ENCODE measurements at places on chromosomes 11 and 22.

DNA sequence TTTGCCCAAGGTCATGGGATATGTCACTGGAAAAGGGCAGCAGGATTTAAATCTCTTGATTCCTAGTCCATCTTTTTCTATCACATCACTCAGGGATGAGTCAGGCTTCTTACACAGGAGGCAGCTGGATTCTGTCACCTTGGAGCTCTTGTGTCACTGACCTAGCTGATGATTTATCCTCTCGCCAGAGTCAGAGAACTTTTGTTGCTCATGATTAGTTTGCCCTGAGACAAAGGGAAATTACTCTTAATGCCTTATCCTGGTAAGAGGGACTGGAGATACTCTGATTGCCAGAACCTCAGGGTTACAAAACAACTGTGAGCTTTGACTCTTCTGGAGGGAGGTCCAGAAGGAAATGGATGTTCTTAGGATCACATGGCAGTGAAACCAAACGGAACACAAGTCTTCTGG, 10.1 kb downstream of the COA4 start:
- peak; percentile 93 for DNase-seq
- H3K27ac ChIP-seq: peak overlapping the region; percentile 78
- H3K4me3 ChIP-seq: no peak overlapping the region

DNA sequence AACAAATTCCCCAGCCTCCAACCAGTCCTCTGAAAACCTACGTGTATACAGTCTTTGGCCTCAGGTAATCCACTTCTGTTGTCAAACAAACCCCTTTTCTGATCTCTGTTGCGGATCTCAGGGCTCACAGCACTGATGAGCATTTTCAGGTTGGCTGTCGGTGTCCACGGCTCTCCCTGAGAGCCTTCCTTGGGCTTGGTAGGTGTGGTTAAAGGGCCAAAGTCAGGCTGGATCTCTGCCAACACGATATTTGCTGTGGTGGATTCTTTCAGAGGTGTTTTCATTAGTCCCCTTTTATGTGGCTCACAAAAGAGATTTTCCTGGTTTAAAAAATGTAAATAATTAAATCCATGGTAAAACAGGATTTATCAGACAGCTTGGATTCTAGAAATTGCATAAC, 2.9 kb downstream of the E2F8 start:
- peaks cover 2% of the 10 kb centered on the region for H3K4me1 ChIP-seq
- H3K27me3 ChIP-seq: peaks cover 12% of the 10 kb centered on the region
- H3K4me3 ChIP-seq: no peak overlapping the region
- no peaks in the 10 kb centered on the region for H3K36me3 ChIP-seq
- no peak overlapping the region for H3K27ac ChIP-seq

GRCh38 chr22:38239101-38239761, 33.6 kb downstream of the TMEM184B start:
- peaks cover 38% of the 10 kb centered on the region for H3K4me1 ChIP-seq
- H3K4me3 ChIP-seq: no peak overlapping the region
- DNase-seq: peak; percentile 98
- peak overlapping the region; percentile 94 for H3K27ac ChIP-seq
- peaks cover 34% of the 10 kb centered on the region for H3K36me3 ChIP-seq
- no peaks in the 10 kb centered on the region for H3K27me3 ChIP-seq

- H3K27me3 ChIP-seq: no peaks in the 10 kb centered on the region
- no peaks in the 10 kb centered on the region for H3K36me3 ChIP-seq
- no peak overlapping the region for H3K27ac ChIP-seq
Observed at GRCh38 chr11:115390441-115390840, 113.8 kb downstream of the CADM1 start.

DNA sequence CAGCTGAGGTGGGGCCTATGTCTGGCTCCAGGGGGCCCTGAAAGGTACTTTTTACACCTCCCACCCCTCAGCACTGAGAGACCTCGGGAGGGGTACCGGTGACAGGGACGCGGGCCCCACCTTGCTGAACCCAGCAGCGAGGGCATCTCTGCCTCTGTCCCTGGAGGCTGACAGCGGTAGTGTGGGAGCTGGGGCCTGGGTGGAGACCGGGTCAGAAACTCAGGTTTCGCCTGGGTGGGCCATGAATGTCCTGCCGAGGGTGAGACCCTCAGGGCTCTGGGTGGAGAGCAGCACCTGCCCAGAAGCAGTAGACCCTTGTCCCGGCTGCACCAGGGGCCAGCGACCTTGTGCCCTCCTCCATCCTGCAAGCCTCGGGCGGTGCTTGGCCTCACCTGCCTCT, 22.2 kb downstream of the PTDSS2 start:
- no peaks in the 10 kb centered on the region for H3K27me3 ChIP-seq
- no peak overlapping the region for H3K27ac ChIP-seq
- peaks cover 5% of the 10 kb centered on the region for H3K36me3 ChIP-seq

- H3K36me3 ChIP-seq: no peaks in the 10 kb centered on the region
- no peak for DNase-seq
- no peaks in the 10 kb centered on the region for H3K27me3 ChIP-seq
- no peak overlapping the region for H3K27ac ChIP-seq
Observed at GRCh38 chr11:129770993-129771392, 44.7 kb upstream of the TMEM45B start.

- H3K4me3 ChIP-seq: no peak overlapping the region
- H3K27ac ChIP-seq: no peak overlapping the region
- peaks cover 1% of the 10 kb centered on the region for H3K4me1 ChIP-seq
- DNase-seq: no peak
Observed at GRCh38 chr22:49977578-49977977, 17.0 kb downstream of the PIM3 start.

- DNase-seq: no peak
- no peaks in the 10 kb centered on the region for H3K36me3 ChIP-seq
- H3K4me1 ChIP-seq: no peaks in the 10 kb centered on the region
- no peak overlapping the region for H3K27ac ChIP-seq
- H3K4me3 ChIP-seq: no peak overlapping the region
Observed at GRCh38 chr22:22802339-22802970, 85.2 kb upstream of the IGLL5 start.

GRCh38 chr11:73223998-73224730, 6.1 kb downstream of the P2RY2 start:
- peaks cover 71% of the 10 kb centered on the region for H3K27me3 ChIP-seq
- H3K27ac ChIP-seq: no peak overlapping the region
- H3K36me3 ChIP-seq: no peaks in the 10 kb centered on the region
- no peak for DNase-seq

GRCh38 chr11:65274735-65275682, 13.2 kb downstream of the POLA2 start:
- H3K27ac ChIP-seq: peak overlapping the region; percentile 36
- peaks cover 6% of the 10 kb centered on the region for H3K36me3 ChIP-seq
- peak; percentile 99 for DNase-seq
- no peaks in the 10 kb centered on the region for H3K27me3 ChIP-seq
- peak overlapping the region; percentile 1 for H3K4me3 ChIP-seq

DNA sequence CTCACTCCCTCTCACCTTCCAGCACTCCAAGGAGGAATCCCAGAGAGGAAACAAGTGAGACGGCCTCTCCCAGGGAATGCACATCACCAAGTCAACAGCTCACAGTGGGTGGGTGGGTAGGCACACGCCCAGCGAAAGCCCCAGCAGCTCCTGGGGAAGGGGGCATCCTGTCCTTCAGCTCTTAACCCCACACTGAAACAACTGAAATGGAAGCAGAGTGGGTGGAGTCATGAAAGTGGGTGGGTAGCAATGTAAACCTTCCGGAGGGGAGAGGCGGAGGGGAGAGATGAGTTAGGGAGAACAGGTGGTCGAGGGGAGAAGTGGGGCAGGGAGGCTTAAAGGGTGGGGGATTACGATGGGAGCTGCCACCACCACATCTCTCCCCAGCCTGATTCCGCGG, 5.4 kb downstream of the MCHR1 start:
- no peak for DNase-seq
- H3K4me1 ChIP-seq: peaks cover 7% of the 10 kb centered on the region
- no peak overlapping the region for H3K4me3 ChIP-seq

DNA sequence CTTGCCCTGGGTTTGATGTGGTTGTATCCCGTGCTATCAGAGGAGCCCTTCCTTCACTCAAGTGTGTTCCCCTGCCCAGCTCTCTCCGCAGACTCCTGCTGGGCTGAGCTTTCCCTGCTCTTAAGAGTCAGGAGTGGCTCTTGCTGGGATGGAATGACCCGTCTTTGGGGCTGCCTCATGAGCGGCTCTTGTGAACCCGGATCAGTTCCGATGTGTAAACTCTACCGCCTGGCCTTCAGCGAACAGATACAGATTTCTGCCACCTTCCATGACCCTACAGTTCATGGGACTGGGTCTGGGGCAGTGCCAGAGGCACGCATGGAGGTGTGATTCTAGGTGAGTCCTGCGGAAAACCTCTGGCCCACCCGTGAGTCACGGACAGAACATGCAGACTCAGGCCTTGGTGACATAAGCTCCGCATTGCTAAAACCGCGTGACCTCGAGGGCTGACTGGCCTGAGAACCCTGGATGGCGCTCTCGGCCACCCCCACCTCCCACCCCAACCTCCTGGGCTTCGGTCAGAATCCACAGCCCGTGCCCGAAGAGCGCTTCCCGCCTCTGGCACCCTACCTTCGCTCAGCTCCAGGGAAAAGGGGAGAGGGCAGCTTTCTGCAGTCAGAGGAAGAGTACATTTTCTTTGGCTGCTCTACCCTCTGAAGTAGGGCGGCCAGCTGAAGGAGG, 1.3 kb upstream of the ZBTB16 start:
- peaks cover 1% of the 10 kb centered on the region for H3K4me1 ChIP-seq
- H3K27me3 ChIP-seq: peaks cover 63% of the 10 kb centered on the region
- no peak for DNase-seq
- H3K27ac ChIP-seq: no peak overlapping the region
- H3K4me3 ChIP-seq: no peak overlapping the region
- no peaks in the 10 kb centered on the region for H3K36me3 ChIP-seq

DNA sequence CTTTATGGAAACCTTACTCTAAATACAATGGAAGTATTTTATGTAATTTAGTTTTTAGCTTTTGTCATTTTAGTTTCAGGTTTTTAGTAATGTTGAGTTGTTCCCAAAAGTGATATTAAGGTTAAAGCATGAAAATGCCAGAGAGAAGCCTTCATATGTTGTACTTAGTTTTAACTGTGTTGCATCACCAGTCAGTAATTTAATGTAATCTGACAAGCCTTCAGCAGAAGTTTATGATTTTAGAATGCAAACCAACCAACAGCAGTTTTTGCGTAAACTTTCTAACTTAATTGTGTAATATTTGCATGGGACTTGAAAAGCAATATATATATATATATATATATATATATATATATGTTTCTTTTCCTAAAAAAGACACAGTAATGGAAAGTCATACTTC, 110.6 kb downstream of the MSANTD4 start:
- H3K4me1 ChIP-seq: peaks cover 2% of the 10 kb centered on the region
- peak; percentile 35 for DNase-seq
- no peak overlapping the region for H3K4me3 ChIP-seq
- H3K27me3 ChIP-seq: no peaks in the 10 kb centered on the region

DNA sequence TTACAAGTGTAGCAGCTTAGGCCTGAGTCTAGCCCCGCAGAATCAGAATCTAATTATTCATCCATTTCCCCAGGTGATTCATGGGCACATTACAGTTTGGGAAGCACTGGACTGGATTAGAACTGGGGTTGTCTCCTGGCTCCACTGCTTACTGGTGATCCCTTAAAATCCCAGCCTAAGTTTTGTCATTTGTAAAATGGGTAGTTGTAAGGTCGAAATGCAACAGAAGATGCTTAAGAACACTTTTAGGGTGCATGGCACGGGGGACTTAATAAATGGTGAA, 1.3 kb downstream of the STX3 start:
- DNase-seq: no peak
- H3K27ac ChIP-seq: no peak overlapping the region
- no peaks in the 10 kb centered on the region for H3K27me3 ChIP-seq
- peaks cover 5% of the 10 kb centered on the region for H3K4me1 ChIP-seq

DNA sequence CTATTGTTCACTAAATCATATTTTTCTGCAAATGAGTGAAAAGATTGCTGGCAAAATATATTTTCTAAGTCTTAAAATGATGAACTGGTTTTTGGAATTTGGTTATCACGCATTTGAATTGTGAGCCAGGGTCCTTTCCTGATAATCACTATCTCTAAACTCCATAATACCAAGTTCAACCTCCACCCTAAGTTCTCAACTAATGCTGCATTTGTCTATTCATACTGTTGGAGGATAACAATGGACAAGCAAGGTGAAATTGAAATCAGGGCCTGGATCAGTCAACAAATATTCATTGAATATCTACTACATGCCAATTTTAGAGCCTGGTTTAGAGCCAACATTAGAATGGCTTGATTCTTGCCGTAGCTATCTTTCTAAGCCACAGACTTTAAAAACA, 4.7 kb upstream of the PCF11 start:
- peaks cover 4% of the 10 kb centered on the region for H3K27me3 ChIP-seq
- H3K4me3 ChIP-seq: no peak overlapping the region
- no peak overlapping the region for H3K27ac ChIP-seq
- no peak for DNase-seq
- no peaks in the 10 kb centered on the region for H3K4me1 ChIP-seq

DNA sequence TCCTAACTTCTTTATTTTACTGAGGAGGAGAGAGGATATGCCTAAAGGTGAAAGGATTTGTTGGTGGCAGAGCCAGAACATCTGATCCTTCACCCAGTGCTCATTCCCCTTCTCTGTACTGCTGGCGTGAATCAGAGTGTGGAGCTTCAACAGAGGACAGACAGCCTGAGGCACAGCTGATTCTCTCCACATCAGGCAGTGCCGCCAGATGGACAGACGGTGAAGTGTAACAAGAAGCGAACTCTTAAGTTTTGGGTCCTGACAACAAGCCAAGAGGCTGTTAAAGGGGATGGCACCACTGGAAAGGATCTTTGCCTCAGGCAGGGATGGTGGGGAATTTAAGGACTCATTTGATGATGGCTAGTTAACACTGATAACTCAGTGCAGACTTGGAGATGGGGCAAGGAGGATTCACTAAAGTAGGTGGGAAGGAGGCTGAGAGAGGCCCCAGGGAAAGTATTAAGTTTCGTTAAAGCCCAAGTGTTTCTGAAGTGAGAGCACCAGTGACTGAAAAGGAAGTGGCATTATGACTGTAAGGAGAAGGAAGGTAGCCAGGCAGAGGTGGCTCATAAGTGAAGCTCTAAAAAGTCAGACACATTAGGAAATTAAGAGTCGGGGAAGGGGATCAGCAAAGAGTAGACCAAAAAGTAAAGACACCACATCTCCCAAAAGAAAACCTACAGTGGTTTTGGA, 81.3 kb downstream of the CLPB start:
- H3K27me3 ChIP-seq: no peaks in the 10 kb centered on the region
- H3K36me3 ChIP-seq: peaks cover 3% of the 10 kb centered on the region
- H3K27ac ChIP-seq: no peak overlapping the region

DNA sequence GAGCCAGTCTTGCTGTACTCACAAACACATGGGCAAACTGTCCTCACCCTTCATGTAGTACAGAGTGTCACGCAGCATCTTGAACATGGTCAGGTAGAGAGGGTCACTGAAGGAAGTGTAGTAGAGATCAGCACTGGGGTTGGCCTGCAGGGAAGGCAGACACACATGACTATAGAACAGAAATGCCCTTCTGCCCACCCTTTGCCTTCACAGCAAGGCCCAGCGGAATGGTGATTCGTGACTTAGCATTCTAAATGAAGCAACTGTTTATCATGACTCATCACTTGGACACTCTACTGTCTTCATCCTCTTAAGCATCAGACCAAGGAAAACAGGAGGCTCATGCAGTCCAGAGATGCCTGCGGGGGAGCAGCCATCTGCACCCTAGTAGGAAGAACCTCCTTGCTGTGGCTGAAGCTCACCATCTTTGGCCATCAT, 33.4 kb downstream of the SERPIND1 start:
- no peak overlapping the region for H3K4me3 ChIP-seq
- H3K27ac ChIP-seq: peak overlapping the region; percentile 95
- peaks cover 42% of the 10 kb centered on the region for H3K36me3 ChIP-seq
- DNase-seq: peak; percentile 98
- no peaks in the 10 kb centered on the region for H3K27me3 ChIP-seq
- peaks cover 7% of the 10 kb centered on the region for H3K4me1 ChIP-seq

- peaks cover 14% of the 10 kb centered on the region for H3K4me1 ChIP-seq
- H3K4me3 ChIP-seq: no peak overlapping the region
- peak overlapping the region; percentile 4 for H3K27ac ChIP-seq
- DNase-seq: no peak
- no peaks in the 10 kb centered on the region for H3K36me3 ChIP-seq
Observed at GRCh38 chr11:33324302-33324985, 67.3 kb downstream of the HIPK3 start.

All from IMR-90 (cell line).